ENCODE measurements at places on chromosomes 2 and 18.

- no peak overlapping the region for H3K4me3 ChIP-seq
- H3K27ac ChIP-seq: no peak overlapping the region
Observed at GRCh38 chr2:159124931-159125467, 156.6 kb downstream of the TANC1 start.

- H3K27me3 ChIP-seq: no peaks in the 10 kb centered on the region
- no peak for DNase-seq
- H3K36me3 ChIP-seq: no peaks in the 10 kb centered on the region
- H3K4me3 ChIP-seq: peak overlapping the region; percentile 50
- H3K27ac ChIP-seq: peak overlapping the region; percentile 74
Observed at GRCh38 chr2:105795575-105795934, 50.8 kb downstream of the NCK2 start.

GRCh38 chr2:233498126-233498525, 68.5 kb downstream of the USP40 start:
- H3K36me3 ChIP-seq: no peaks in the 10 kb centered on the region
- H3K4me3 ChIP-seq: no peak overlapping the region
- H3K27me3 ChIP-seq: no peaks in the 10 kb centered on the region

- no peaks in the 10 kb centered on the region for H3K4me1 ChIP-seq
- no peak overlapping the region for H3K27ac ChIP-seq
- H3K36me3 ChIP-seq: no peaks in the 10 kb centered on the region
- H3K27me3 ChIP-seq: no peaks in the 10 kb centered on the region
- no peak for DNase-seq
Observed at GRCh38 chr2:202147775-202148174, 74.7 kb downstream of the KIAA2012 start.

- H3K4me1 ChIP-seq: peaks cover 3% of the 10 kb centered on the region
- no peak overlapping the region for H3K4me3 ChIP-seq
- no peaks in the 10 kb centered on the region for H3K27me3 ChIP-seq
- no peak overlapping the region for H3K27ac ChIP-seq
- DNase-seq: no peak
Observed at GRCh38 chr18:48819781-48820482, 130.8 kb downstream of the SMAD7 start.

GRCh38 chr2:239035997-239036731, 188.3 kb downstream of the TWIST2 start:
- no peaks in the 10 kb centered on the region for H3K27me3 ChIP-seq
- no peak for DNase-seq
- no peaks in the 10 kb centered on the region for H3K36me3 ChIP-seq
- no peak overlapping the region for H3K4me3 ChIP-seq
- no peaks in the 10 kb centered on the region for H3K4me1 ChIP-seq

DNA sequence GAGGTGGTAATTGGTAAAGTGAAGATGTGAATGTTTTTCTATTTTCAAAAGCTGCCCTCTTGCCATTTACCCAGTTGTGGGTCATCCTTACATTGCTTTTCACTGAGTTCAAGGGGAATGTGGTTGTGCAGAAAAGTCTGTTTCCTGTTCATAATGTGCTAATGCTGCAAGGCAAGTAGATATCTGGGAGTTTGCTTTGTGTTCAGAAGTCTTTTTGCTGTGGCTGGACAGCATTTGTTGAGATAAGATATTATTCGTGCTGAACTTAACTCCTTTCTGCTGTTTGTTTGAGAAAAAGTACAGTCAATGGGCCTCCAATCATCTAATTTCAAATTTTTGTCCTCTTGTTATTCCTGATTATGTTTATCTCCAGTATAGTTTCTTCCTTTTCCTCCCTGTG, 263.2 kb downstream of the LTBP1 start:
- no peak overlapping the region for H3K27ac ChIP-seq
- no peak overlapping the region for H3K4me3 ChIP-seq
- H3K4me1 ChIP-seq: no peaks in the 10 kb centered on the region
- no peak for DNase-seq

DNA sequence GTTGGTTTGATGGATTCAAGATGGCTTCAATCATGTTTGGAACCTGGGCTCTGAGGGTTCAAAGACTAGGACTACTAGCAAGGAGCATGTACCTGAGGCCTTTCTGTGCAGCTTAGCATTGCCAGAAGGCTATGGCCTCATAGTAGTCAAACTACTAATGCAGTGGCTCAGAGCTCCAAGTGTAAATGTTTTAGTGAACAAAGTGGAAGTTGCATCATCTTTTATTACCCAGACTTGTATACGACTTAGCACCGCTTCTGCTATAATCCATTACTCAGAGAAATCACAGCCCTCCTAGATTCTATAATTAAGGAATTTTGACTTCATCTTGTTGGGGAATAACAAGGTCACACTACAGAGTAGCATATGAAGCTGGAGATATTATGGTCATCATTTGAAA, 210.5 kb downstream of the ERBB4 start:
- no peak for DNase-seq
- H3K36me3 ChIP-seq: no peaks in the 10 kb centered on the region
- H3K4me3 ChIP-seq: no peak overlapping the region
- H3K27me3 ChIP-seq: no peaks in the 10 kb centered on the region

DNA sequence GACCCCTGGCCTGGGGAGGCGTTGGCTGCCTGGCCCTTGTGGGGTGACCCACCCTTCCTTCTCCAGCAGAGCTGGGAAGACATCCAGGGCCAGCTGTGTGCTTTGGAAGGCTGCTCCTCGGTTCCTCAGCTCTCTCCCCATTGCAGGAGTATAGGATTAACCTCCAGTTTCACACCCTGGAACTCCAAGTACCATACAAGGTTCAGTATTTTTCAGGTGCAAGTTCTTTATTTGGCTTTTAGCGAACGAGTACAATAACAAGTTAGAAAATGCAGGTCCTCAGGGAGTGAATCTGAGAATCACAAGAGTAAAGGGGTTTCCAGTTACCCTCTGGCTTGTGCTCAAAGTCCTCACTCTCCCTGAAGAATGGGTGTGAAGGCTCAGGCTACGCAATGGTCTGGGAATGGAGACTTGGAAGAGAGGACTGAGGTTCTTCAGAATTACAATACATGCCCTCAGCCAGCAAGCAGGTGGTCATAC, 101.2 kb downstream of the APOB start:
- H3K27ac ChIP-seq: no peak overlapping the region
- no peaks in the 10 kb centered on the region for H3K36me3 ChIP-seq
- no peak for DNase-seq
- H3K27me3 ChIP-seq: no peaks in the 10 kb centered on the region

DNA sequence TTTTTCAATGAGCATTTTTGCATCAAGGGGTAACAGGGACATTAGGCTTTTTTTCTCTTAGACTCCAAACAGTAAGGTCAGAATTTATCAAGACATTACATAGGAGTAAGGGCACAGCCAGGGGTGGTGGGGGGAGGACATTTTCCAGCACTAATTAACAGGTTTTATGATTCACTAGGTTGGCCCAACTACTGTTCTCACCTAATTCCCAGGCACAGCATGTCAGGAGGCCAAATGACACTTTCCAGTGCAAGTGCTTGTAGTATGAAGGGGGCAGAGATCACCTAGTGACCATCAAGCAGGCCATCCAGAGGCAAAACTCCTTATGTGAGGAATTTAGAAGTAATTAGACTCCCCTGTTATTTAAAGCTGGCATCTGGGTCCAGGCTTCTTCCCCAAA, 3.9 kb upstream of the MBD2 start:
- H3K27ac ChIP-seq: no peak overlapping the region
- H3K27me3 ChIP-seq: no peaks in the 10 kb centered on the region
- no peak overlapping the region for H3K4me3 ChIP-seq

DNA sequence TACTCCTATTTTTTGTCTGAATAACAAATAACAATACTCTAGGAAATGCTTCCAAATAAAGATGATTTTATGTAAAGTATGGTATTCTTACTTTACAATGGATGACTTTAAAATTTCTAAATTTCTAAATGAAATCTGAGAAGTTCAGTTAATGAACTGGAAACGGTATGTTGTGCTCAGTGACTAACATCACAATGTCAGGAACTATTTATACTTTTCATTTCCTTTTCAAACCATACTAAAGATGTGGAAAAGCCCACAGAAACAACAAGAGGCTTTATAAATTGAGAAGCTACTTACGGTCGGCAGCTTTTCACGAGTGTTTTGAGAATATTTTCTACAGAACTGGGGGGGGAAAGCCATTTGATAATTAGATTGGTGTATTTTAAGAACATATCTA, 31.1 kb downstream of the PSME4 start:
- DNase-seq: no peak
- no peaks in the 10 kb centered on the region for H3K27me3 ChIP-seq
- no peak overlapping the region for H3K4me3 ChIP-seq
- H3K36me3 ChIP-seq: peaks cover 4% of the 10 kb centered on the region
- no peak overlapping the region for H3K27ac ChIP-seq

GRCh38 chr2:206981086-206981674, 41.9 kb downstream of the CPO start:
- no peaks in the 10 kb centered on the region for H3K27me3 ChIP-seq
- no peak for DNase-seq
- no peak overlapping the region for H3K4me3 ChIP-seq
- no peaks in the 10 kb centered on the region for H3K36me3 ChIP-seq
- peaks cover 7% of the 10 kb centered on the region for H3K4me1 ChIP-seq

DNA sequence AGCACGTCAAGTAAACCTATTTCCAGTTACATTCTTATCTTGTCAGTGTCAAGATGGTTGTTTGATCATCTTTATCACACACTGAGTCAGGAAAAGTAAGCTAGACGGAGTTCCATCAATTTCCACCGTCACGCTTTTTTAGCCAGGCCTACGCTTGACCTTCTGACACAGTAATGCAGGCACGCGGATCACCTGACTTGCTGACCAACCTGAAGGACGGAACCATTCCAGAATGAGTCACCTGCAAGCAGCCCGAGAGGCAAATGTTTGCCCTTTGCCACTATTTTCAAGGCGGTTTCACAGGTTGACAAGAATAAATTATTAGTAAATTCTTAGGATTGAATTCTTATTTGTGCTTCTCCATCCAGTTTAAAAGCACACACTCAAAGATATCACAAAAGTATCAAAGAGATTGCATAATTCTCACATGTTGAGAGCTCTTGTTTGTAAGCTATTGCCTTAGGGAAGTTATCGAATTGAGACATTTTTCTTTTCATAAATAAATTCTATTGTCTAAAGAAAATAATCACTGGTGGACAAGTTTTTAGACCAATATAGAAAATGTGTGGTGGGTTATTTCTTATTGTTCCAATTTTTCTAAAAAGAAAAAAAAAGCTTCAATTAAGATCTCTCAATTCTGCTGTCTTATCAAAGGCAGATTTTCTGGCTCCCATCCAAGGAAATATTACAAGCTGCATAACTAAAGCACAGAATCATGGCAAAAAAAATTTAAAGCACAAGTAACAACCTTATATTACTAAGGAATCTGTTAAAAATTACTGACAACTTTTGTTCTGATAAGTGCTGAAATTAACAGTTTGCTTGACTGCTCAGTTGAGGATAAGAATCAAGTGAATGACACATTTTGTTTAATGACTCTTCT, 31.9 kb downstream of the UXS1 start:
- DNase-seq: peak; percentile 54
- no peaks in the 10 kb centered on the region for H3K36me3 ChIP-seq
- peak overlapping the region; percentile 81 for H3K27ac ChIP-seq
- no peak overlapping the region for H3K4me3 ChIP-seq
- H3K27me3 ChIP-seq: no peaks in the 10 kb centered on the region

DNA sequence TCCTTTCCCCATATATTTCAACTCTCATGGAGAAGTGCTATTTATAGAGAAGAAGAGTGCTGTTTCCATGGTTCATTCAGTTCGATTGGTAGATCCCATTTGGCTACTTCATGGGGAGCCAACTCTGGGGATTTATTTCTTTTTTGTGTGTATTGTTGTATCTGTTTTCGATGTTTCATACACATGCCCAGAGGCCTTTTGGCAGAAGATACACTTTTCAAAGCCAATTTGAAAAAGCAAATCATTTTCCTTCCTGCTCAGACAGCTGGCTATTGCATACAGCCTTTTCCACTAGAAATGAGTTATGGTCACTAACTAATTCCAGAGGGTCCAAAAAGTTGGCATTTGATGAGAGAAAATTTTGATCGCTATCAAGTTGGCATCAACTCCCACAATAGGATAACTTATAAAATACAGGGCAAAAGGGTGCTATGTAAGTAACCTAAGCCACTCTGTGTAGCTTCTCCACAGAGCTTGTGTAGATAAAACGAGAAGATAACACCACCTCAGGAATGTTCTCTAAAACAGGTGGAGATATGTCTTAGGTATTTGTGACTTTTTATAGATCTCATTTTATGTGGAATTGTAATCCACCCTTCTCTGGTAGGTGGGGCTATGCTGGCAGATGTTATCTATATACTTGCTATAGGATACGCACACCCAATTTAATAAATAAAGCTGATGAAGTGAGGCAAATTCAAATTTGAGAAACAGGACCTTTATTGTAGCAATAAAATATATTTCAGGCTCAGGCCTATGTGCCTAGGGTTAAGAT, 798.5 kb downstream of the SATB2 start:
- H3K4me3 ChIP-seq: no peak overlapping the region
- no peak for DNase-seq
- H3K27ac ChIP-seq: no peak overlapping the region
- H3K36me3 ChIP-seq: no peaks in the 10 kb centered on the region

DNA sequence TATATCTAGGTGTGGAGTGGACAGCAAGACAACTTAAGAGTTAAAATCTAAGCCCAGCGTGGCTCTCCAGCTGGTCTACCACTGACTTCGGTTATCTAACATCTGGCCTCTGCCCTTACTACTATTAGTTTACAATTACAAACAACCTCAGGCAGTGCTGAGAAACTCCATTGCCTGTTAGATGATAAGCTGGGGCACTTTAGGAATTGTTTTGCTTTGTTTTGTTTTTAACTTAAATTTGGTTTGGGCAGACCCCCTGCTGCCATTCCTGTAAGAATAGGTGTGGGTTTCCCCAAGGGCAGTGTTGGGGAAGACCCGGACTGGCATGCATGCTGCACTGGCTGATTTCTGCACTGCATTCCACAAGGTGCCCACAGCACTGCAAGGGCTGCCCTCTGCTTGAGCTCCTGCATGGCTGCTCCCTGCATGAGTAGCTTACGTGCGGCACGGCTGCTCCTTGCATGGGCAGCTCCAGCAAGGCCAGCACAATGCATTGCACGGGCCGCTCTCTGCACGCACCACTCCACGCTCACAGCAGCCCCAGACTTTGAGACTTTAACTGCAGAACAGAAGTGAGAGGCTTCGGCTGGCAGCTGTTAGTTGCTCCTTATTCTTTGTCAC, 74.2 kb upstream of the SERTAD2 start:
- H3K36me3 ChIP-seq: no peaks in the 10 kb centered on the region
- H3K4me3 ChIP-seq: peak overlapping the region; percentile 44
- no peak for DNase-seq
- H3K27ac ChIP-seq: no peak overlapping the region

DNA sequence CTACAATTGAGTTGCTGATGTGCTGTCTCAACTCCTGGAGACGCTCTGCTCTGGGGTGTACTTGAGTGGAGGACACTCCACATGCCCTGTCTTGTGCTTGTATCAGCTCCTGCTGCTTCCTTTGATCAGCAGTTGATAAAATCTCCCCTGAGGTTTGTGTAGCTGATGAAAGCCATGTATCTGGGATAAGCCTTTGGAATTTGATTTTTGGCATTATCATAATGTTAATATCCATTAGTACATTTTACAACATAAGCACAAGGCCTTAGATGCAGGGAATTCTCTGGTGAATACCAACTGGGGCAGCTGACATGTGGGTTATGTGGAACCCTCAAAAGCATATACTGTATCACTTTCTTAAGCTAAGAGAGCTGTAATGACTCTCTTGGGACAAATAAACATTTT, 222.7 kb upstream of the ITGA4 start:
- H3K4me3 ChIP-seq: no peak overlapping the region
- H3K27ac ChIP-seq: no peak overlapping the region
- no peak for DNase-seq
- H3K4me1 ChIP-seq: no peaks in the 10 kb centered on the region
- H3K27me3 ChIP-seq: no peaks in the 10 kb centered on the region

- no peak within 1 kb of the TSS for H3K27ac ChIP-seq
- H3K27me3 ChIP-seq: peaks cover 18% of the 10 kb centered on the region
- H3K4me3 ChIP-seq: peak within 1 kb of the TSS; percentile 13
- H3K4me1 ChIP-seq: no peaks in the 10 kb centered on the region
- no peak for DNase-seq
Observed at GRCh38 chr18:50194631-50195532, at the start of gene MYO5B. TSS of gene MYO5B (minus strand) at chr18:50195147. CDS start at chr18:50194793, 354 bp downstream.
